Stimulated activated naive B cell treated with anti-CD40 and anti-IgM and Interleukin-4, amounts not matched to agents 10 μg/mL and 1 μg/mL and 100 μg/mL, for 72 hours (primary cell): ENCODE measurements at places on chromosomes 2 and 18.

DNA sequence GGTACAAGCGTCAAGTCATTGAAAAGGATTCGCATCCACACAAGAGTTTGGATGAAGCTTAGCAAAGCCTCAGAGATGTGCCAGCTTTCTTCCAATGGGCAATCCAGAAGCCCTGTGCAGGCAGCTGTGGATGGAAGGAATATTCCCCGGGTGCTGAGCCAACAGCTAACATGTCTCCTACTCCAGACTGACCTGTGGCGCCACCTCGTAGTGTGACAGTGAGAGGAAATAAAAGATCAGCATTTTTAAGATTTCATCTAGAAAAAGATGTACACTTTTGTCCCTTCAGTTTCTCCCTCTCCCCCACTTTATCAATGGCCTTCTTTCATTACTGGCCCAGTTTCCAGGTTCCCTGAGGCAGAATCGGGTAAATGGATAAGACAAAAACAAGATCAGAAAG, 48.9 kb upstream of the SPATS2L start:
- H3K36me3 ChIP-seq: no peaks in the 10 kb centered on the region
- peaks cover 19% of the 10 kb centered on the region for H3K27me3 ChIP-seq
- no peak for DNase-seq
- no peak overlapping the region for H3K4me3 ChIP-seq
- H3K27ac ChIP-seq: no peak overlapping the region

GRCh38 chr2:223048519-223048918, 3.5 kb upstream of the KCNE4 start:
- H3K27me3 ChIP-seq: peaks cover 22% of the 10 kb centered on the region
- no peak for DNase-seq
- H3K4me3 ChIP-seq: no peak overlapping the region

GRCh38 chr18:26432651-26433424, 115.5 kb downstream of the KCTD1 start:
- H3K36me3 ChIP-seq: no peaks in the 10 kb centered on the region
- peaks cover 11% of the 10 kb centered on the region for H3K27me3 ChIP-seq
- no peak for DNase-seq
- H3K4me1 ChIP-seq: no peaks in the 10 kb centered on the region
- H3K4me3 ChIP-seq: no peak overlapping the region

- DNase-seq: no peak
- H3K27me3 ChIP-seq: no peaks in the 10 kb centered on the region
- H3K4me3 ChIP-seq: no peak overlapping the region
- H3K36me3 ChIP-seq: no peaks in the 10 kb centered on the region
These were observed 56.4 kb downstream of the GCA start for GRCh38 chr2:162400336-162400735.

GRCh38 chr2:37619959-37620300, 51.5 kb downstream of the CDC42EP3 start:
- peaks cover 10% of the 10 kb centered on the region for H3K27me3 ChIP-seq
- DNase-seq: no peak
- H3K27ac ChIP-seq: no peak overlapping the region
- H3K36me3 ChIP-seq: peaks cover 8% of the 10 kb centered on the region

- H3K27me3 ChIP-seq: no peaks in the 10 kb centered on the region
- peaks cover 18% of the 10 kb centered on the region for H3K4me1 ChIP-seq
- DNase-seq: no peak
- peaks cover 68% of the 10 kb centered on the region for H3K36me3 ChIP-seq
These were observed 156.8 kb downstream of the L3MBTL4 start for GRCh38 chr18:6257950-6258349.

- H3K4me1 ChIP-seq: peaks cover 23% of the 10 kb centered on the region
- no peaks in the 10 kb centered on the region for H3K27me3 ChIP-seq
- H3K36me3 ChIP-seq: no peaks in the 10 kb centered on the region
- H3K4me3 ChIP-seq: no peak overlapping the region
- no peak for DNase-seq
These were observed 185.4 kb downstream of the ZEB2 start for GRCh38 chr2:144334551-144334950.

DNA sequence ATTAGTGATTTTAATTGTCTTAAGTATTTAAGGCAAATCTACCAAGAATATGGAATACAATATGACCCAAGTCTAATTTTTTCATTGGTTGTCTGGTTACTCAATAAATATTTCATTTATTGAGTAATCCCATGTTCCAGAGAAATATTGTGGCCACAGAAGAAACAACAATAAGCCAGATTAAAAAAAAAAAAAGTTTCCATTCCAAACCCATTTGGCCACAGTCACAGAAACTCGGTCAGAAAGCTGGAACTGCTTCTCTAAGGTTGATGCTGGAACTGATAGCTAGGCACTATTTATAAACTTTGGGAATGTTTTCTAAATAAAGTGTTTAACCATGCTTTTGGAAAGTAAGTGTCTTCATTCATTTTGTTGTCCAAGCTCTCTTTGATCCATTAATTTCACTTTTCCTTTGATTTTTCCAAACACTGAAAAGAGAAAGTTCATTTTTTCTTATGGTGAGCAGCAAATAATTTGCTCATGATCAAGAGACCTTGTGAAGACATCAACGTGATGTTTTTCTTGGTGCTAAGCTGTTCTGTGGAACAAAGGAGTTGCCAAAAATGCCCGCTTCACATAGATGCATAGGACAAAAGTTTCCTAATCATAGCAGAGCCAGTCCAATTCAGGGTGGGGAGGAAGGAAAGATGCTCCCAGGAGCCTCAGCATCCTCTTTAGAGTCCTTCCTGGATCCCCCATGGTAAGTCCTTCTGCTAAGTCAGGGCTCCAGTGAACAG, 72.1 kb upstream of the CCBE1 start:
- peaks cover 27% of the 10 kb centered on the region for H3K27me3 ChIP-seq
- no peak for DNase-seq
- H3K4me1 ChIP-seq: no peaks in the 10 kb centered on the region
- peaks cover 2% of the 10 kb centered on the region for H3K36me3 ChIP-seq
- no peak overlapping the region for H3K27ac ChIP-seq

DNA sequence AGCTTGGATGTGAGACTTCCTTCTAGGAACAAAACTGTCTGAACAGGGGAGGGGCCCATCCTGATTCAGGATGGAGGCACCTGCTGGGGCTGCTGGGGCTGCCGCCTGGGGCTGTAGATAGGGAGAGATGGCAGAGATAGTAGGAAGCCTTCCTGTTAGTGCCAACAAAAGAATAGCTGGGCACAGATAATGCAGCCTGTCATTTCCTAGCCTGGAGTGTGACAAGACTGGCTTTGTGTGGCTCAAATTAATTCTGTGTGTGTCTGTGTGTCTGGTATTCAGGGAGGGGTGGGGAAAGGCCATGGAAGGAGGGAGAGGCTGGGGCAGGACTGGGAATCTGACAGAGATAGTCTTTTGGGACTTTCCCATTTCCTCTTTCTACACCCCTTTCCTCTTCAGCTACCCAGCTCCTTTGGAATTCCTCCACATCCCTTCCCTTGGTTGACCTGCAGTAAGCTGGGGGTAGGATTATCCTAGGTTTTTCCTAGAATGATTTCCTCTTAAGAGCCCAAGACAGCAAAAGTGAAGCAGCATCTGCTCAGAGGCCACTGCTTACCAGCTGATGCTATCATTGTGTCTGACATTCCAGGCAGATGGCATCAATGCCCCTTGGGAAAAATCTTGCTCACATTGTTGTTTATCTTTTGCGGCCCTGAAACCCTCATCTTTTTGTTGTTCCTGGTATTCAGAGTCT, 144.9 kb upstream of the LHCGR start:
- H3K4me1 ChIP-seq: no peaks in the 10 kb centered on the region
- DNase-seq: no peak
- H3K27ac ChIP-seq: no peak overlapping the region
- no peak overlapping the region for H3K4me3 ChIP-seq

- no peak overlapping the region for H3K4me3 ChIP-seq
- H3K27me3 ChIP-seq: no peaks in the 10 kb centered on the region
- no peak for DNase-seq
- no peaks in the 10 kb centered on the region for H3K36me3 ChIP-seq
These were observed 81.1 kb upstream of the SLC39A10 start for GRCh38 chr2:195575879-195576401.
